ENCODE measurements at places on chromosomes 6 and 20.
A peak's percentile ranks its signal among the peaks of the same experiment; 100 is the strongest.

- no peak for DNase-seq
Observed at GRCh38 chr6:11430036-11430435, 107.5 kb upstream of the TMEM170B start.

- no peak for DNase-seq
Observed at GRCh38 chr6:3315841-3316240, 57.1 kb downstream of the PSMG4 start.

- DNase-seq: peak; percentile 74
Observed at GRCh38 chr6:32045811-32046449, 7.7 kb downstream of the CYP21A2 start.

DNA sequence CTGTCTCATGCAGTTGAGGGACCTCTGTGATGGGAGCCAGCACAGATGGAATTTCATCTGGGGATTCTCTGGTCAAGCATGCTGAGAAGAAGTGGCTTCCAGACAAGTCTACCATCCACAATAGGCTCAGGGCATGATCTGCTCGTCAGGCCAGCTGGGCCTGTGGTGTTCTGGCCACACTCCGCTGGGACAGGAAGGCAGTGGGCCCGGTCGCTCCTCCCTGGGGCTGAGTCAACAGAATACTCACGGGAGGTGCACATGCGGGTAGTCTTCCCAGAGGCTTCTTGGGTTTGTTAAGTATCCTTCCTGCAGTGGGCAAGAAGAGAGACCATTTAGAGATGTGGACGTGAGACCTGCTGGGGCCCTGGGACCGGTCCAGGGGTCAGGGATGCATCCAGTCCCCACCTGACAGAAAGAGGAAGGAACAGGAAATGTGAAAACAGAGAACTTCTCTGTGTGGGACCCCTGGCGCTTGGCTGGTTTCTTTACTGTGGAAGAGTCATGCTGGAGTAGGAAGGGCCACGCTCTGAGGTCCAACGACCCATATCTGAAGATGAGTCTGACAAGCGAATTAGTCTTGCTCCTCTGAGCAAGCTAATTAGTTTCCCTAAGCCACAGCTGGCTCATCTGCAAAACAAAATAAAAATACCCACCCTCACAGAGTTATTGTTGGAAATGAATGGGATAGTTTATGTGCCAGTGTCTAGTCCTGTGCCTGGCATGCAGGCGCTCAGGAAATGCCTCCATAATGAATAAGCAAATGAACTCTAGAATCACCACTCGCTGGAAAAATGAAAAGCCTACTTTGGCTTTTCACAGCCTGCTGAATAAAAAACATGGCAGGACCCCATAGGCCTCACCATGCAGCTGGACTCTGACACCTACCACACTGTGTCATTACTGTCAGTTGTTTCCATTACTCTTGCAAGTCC, 67.3 kb downstream of the TRAM2 start:
- no peak for DNase-seq

DNA sequence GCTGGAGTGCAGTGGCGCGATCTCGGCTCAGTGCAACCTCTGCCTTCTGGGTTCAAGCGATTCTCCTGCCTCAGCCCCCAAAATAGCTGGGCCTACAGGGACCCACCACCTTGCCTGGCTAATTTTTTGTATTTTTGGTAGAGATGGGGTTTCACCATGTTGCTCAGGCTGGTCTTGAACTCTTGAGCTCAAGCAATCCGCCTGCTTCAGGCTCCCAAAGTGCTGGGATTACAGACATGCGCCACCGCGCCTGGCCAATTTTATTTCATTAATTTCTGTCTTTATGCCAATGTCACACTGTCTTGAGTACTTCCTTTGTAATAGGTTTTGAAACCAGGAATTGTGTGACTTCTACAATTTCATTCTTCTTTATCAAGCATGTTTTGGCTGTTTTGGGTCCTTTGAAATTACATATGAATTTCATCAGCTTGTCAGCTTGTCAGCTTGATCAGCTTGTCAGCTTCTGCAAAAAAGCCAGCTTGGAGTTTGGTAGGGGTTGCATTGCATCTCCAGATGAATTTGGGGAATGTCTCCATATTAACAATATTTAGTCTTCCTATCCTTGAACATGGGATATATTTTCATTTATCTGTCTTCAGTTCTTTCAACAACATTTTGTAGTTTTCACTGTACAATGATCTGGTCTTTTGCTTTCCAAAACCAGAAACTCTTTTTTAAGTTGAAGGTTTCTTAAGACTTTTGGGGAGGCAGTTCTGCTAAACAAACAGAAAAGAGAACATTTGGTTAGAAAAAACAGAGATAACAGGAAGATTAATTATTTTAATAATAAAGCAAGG, 20.8 kb downstream of the ZFAND3 start:
- DNase-seq: peak; percentile 75

DNA sequence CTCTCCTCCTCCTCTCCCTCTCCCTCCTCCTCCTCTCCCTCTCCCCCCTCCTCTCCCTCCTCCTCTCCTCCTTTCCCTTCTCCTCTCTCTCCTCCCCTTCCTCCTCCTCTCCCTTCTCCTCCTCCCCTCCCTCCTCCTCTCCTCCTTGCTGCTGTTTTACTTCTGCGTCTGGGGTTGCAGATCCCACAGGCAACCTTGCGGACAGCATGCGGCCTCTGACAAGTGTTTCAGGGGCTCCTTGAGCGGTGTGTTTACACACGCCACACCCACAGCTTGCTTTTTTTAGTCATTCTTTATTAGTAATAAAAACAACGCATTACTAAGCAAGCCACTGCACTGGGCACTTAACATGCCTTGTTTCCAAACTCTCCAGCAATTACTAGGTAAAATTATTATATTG, 81.9 kb downstream of the TFAP2C start:
- DNase-seq: no peak

- DNase-seq: no peak
Observed at GRCh38 chr6:132750455-132751248, 7.1 kb downstream of the VNN2 start.

GRCh38 chr6:130313206-130313605, 52.6 kb upstream of the TMEM200A start:
- DNase-seq: no peak

GRCh38 chr20:63319164-63320040, 26.4 kb downstream of the COL20A1 start:
- DNase-seq: no peak

DNA sequence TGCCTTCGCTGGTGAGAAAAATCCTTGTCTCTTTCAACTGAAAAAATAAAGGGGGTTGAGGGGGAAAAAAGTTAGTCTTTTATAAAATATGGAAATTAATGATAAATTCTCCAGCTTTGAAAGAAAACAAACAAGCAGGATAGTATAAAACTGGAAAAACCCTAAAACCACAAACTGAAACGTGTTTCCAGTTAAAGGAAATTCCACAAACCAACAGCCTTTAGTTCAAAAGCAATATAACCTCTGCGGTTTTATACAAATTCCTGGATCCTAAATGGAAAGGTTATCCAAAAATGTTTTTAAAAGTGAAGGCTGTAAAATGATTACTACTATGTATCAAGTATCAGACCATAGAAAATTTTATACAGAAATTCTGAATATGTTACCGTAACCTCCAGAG, 55.6 kb downstream of the BMP5 start:
- no peak for DNase-seq

GRCh38 chr20:58651946-58652605, 993 bp downstream of the STX16 start:
- peak; percentile 89 for DNase-seq

- no peak for DNase-seq
Observed at GRCh38 chr6:11852061-11852651, 73.6 kb upstream of the ADTRP start.

DNA sequence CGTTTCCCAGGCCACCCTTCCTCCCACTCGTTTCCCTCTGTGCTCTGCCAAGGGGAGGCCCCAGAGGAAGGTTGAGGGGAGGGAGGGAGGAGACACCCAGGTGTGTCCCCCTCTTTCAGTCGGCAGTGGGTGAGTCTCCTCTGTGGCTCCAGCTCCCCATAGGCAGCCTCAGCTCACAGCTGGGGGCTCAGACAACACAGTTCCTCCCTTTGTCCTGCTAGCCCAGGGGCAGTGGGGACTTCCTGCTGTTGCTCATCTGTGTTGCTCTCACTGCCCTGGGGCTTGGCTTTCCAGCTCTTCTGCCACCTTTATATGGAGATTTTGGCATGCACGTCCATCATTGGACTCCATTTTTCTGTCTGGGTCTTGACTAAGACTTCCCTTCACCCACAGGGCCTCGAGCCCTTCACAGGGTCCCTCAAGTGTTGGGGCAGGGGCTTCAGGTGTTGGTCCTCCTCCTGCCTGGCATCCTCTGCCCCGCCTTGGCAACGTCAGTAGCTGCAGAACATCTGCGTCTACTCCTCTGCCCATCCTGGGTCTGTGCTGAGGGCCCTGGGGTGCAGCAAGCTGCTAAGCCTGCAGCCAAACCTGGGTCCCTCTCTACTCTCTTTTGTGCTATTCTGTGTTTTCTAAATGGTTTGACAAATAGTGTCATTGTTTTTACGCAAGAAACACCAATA, 190.6 kb upstream of the PMEPA1 start:
- DNase-seq: no peak

DNA sequence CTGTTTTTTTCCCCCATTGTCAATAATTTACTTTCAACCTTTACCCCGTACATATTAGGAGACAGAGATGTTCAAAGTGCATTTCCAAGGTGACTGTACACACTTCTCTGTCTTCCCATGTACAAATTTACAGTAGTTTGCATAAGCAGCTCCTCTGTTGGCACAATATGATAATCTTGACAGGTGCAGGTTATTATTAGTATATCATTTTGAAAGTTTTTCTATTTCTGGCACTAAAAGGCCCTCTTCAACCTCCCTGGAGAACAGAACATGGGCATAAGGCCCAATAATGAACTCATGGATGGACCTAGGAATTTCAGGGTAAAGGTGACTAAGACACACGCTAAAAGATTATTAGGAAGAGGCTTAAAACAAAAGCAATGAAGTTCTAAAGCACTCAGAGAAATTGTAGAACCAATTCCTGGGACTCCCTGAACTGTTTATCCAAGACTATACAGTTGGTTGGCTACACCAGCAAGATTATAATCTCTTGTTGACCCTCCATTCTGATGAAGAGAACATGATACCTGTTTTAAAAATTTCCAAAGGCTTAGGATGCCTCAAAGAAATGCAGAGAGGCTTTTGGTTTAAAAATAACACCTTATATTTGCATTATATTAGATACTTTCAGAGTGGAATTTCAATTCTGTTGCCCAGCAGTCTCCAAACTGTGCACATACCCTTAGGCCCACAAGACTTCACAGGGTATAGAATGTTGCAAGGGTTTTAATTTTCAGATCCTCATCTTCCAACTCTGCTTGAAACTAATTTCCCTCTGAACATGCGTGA, 1.1 kb downstream of the AIG1 start:
- peak; percentile 20 for DNase-seq

- DNase-seq: peak; percentile 28
Observed at GRCh38 chr6:15522856-15523529, 139.8 kb downstream of the DTNBP1 start.

DNA sequence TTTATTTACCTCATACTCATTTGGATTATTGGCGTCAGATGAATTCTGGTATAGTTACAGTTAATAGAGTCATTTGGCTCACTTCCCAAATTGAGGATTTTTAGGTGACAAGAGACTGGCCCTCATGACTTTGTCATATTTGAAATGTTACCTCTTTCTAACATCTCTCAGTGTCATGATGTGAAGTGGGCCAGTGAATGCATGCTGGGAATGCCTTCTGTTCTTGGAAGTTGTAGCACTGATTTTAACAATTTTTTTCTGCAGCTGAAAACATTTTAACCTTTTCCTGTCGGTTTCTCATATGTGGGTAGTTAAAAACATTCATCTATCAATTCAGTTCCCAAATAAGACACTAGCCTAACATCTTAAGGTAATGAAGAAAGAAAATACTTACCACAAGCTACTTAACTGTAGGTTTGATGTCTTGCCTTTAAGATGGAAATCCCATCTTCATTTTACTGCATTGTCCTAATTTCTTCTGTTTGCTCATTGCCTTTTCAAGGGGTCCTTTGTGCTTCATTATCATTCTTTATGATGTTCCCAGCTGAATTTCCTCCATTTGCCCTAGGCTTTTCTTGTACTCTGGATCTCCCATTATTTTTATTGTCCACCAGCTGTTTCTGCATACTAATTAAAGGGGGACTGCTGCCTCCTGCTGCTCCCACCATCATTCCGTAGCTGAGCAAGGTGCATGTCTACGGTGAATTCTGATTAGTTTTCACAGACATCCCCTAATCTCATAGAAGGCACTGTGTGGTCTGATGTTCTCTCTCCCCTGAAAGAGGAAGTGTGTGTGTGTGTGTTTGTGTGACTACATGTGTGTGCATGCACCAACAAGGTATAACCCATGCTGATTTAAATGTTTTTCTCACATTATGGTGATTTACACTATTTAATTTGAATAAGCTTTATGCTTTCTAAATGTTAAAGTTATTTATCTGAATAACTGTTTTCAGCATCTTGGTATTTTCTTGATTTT, 109.5 kb downstream of the B3GAT2 start:
- no peak for DNase-seq

- no peak for DNase-seq
Observed at GRCh38 chr20:4401601-4402000, 320.1 kb upstream of the PRND start.

- DNase-seq: peak; percentile 27
Observed at GRCh38 chr6:99119109-99120031, 171.6 kb upstream of the FBXL4 start.

- DNase-seq: no peak
Observed at GRCh38 chr20:62208795-62209755, 11.0 kb downstream of the HRH3 start.

GRCh38 chr6:20918868-20919267, 384.6 kb downstream of the CDKAL1 start:
- DNase-seq: no peak

GRCh38 chr6:339480-339879, 47.2 kb downstream of the DUSP22 start:
- no peak for DNase-seq

- DNase-seq: no peak
Observed at GRCh38 chr6:56947924-56948323, 7.0 kb upstream of the BEND6 start.

DNA sequence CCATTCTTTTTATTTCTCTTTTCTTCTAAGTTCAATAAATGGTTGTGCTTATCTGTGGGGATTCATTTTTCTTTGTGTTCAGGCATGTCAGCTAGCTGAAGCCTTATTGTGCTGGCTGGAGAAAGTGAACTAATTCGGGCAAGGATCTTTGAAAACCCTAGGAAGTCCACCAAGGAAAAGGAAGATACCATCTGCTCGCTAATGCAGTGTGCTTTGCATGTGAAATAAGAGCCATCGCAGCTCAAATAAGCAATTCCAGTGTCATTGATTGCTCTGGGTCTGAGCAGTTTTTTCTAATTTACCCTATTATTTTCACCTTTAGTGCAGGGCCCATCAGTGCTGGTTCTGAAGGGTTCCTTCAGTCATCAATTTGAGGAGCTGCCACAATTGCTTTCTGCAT, 309.4 kb upstream of the SOX4 start:
- no peak for DNase-seq

DNA sequence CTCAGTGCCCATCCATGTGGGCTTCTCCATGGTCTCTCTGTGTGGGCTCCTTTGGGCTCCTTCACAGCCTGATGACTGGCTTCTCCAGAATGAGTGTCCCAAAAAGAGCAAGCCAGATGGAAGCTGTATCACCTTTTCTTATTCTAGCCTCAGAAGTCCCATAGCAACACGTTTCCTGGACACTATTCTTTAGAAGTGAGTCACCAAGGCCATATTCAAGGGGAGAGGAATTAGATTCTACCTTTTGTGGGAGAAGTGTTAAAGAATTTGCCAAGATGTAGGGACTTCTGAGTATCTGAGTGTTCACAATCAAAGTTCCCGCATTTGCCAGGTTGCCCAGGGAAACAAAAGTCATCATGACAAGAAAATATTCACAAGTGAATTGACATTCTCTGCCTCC, 20.7 kb upstream of the TBC1D22B start:
- no peak for DNase-seq

Measured in erythroblast (primary cell).